Mammary epithelial cell (primary cell): ENCODE measurements at places on chromosomes 5 and 9. TPM values are rescaled to one million over a fixed set of nuclear protein-coding genes. Genes with fewer than 3 reads are reported as not detected.

NEUROG1 gene
- total RNA-seq, result not detected

ACTBL2 gene
- total RNA-seq, result 0.50 TPM

SEMA4D gene
- total RNA-seq, result 2.3 TPM

RNF38 gene
- total RNA-seq, result 11.6 and 12.9 TPM in 2 replicates

SCGB3A2 gene
- not detected for total RNA-seq

AK1 gene
- total RNA-seq, result 57.9 and 69.3 TPM in 2 replicates

DOK3 gene
- total RNA-seq, result 3.1 and 4.7 TPM in 2 replicates

LURAP1L gene
- total RNA-seq, result 52.9 and 126 TPM in 2 replicates

FGF1 gene
- 22.5 TPM for total RNA-seq

JMY gene
- total RNA-seq, result 7.5 and 14.2 TPM in 2 replicates

HBEGF gene
- total RNA-seq, result 32.5 TPM

CD72 gene
- total RNA-seq, result 1.5 and 2.4 TPM in 2 replicates

ZNF608 gene
- 6.9 and 7.0 TPM in 2 replicates for total RNA-seq

RAB3C gene
- not detected in 2 replicates for total RNA-seq
